ENCODE measurements at places on chromosomes 4 and X. TPM values are rescaled to one million over a fixed set of nuclear protein-coding genes. Genes with fewer than 3 reads are reported as not detected.
A peak's percentile ranks its signal among the peaks of the same experiment; 100 is the strongest.

DNA sequence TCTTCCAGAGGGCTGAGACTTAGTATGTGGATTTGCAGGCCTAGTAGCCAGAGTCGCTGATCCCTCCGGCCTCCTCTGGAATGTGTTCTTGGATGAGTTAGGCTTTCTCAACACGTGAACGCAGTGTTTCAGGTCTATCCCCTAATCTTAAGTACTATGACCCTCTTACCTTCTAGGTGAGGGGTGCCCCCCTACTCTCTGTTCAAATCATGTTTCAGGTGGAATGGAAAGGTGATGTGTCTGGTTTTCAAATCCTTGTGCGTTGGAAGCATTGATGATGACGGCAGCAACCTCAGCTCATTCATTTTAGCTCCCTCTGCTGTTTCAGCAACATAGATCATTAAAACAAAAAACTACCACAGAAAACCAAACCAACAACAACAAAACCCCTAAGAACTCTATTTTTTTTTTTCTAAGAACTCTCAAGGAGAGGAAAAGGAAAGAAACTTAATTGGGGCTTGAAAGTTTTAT is 56.4 kb downstream of the RWDD4 start:
- H3K27ac ChIP-seq, result no peak overlapping the region
- no peaks in the 10 kb centered on the region for H3K4me1 ChIP-seq
- H3K4me3 ChIP-seq, result no peak overlapping the region
- no peaks in the 10 kb centered on the region for H3K36me3 ChIP-seq

DNA sequence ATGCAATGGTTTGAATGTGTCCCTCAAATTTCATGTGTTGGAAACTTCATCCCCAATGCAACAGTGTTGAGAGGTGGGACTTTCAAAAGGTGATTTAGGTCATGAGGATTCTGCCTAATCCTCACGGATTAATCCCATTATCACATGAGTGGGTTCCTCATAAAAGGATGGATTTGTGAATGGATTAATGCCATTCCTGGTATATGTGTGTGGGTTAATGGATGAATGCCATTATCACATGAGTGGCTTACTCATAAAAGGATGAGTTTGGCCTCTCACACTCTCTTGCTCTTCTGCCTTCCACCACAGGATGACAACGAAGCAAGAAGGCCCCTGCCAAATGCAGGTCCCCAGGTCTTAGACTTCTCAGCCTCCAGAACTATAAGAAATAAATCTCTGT is 30.5 kb upstream of the NEUROG2 start:
- DNase-seq, result no peak
- no peak overlapping the region for H3K4me3 ChIP-seq
- H3K36me3 ChIP-seq, result no peaks in the 10 kb centered on the region
- no peaks in the 10 kb centered on the region for H3K27me3 ChIP-seq
- H3K4me1 ChIP-seq, result no peaks in the 10 kb centered on the region
- H3K27ac ChIP-seq, result no peak overlapping the region

DNA sequence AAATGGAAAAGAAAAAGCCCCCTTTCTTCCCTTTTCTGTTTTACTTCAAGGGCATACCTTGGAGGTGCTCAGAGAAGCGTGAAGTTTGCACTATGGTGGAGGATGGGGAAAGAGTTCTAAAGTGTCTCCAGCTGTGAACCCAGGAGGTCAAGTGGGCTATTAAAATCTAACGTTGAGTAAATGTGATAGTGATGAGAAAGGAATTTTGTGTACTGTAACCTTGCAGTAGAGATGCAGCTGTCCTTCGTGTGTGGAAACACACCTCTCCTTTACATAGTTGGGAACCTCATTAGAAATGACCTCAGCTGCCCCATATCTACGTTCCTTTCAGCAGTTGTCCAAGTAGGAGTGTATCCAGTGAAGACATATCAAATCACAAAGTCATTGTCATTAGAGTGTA is 26.5 kb downstream of the ADH5 start:
- peaks cover 30% of the 10 kb centered on the region for H3K36me3 ChIP-seq
- DNase-seq, result no peak
- no peak overlapping the region for H3K4me3 ChIP-seq
- no peaks in the 10 kb centered on the region for H3K4me1 ChIP-seq
- H3K27ac ChIP-seq, result no peak overlapping the region

TECRL gene
- total RNA-seq, result not detected

NPY1R gene
- 4.6 TPM for total RNA-seq

DNA sequence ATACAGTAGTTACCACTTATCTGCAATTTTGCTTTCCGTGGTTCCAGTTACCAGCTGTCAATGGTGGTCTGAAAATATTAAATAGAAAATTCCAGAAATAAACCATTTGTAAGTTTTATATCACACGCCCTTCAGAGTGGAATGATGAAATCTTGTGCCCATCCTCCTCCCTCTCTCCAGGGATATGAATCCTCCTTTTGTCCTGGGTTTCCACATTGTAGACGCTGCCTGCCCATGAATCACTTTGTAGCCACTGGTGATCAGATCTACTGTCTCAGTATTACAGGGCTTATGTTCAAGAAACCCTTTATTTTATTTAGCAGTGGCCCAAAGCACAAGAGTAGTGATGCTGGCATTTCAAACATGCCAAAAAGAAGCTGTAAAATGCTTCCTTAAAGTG is 198.6 kb downstream of the KCNIP4 start:
- DNase-seq, result no peak
- no peak overlapping the region for H3K4me3 ChIP-seq
- no peaks in the 10 kb centered on the region for H3K4me1 ChIP-seq
- H3K36me3 ChIP-seq, result no peaks in the 10 kb centered on the region
- no peaks in the 10 kb centered on the region for H3K27me3 ChIP-seq

HMGB3 gene
- total RNA-seq, result 19.5 TPM

NXF2 gene
- total RNA-seq, result not detected

NAP1L5 gene
- total RNA-seq, result 3.2 TPM

- no peak for DNase-seq
- H3K36me3 ChIP-seq, result no peaks in the 10 kb centered on the region
- peaks cover 6% of the 10 kb centered on the region for H3K27me3 ChIP-seq
- no peak overlapping the region for H3K27ac ChIP-seq
- peaks cover 9% of the 10 kb centered on the region for H3K4me1 ChIP-seq
These were observed 32.2 kb downstream of the RNF212 start for GRCh38 chr4:1080961-1081688.

- H3K4me3 ChIP-seq, result no peak overlapping the region
- H3K36me3 ChIP-seq, result peaks cover 43% of the 10 kb centered on the region
- DNase-seq, result peak; percentile 69
- H3K4me1 ChIP-seq, result peaks cover 5% of the 10 kb centered on the region
These were observed 15.9 kb downstream of the SH3TC1 start for GRCh38 chr4:8215001-8215427.

TMPRSS11E gene
- total RNA-seq, result not detected

DNA sequence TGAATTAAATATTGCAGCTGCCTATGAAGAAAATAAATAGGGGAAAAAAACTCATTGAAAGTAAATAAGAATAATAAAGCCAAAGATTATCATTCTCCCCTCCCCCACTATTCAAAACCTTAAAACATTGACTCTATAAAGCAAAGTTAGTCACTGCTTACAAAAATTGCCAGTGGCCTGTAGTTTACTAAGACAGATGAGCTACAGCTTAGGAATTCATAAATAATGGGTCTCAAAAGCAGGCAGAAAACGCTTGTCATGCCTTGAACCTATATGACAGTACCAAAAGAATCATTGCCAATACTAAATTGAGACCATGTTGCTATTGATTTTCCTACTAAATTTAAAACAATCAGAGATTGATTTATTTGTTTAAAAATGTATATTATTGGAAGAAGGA is 78.9 kb downstream of the SLC10A7 start:
- DNase-seq, result no peak
- H3K4me3 ChIP-seq, result no peak overlapping the region
- H3K4me1 ChIP-seq, result no peaks in the 10 kb centered on the region
- H3K27me3 ChIP-seq, result no peaks in the 10 kb centered on the region
- no peak overlapping the region for H3K27ac ChIP-seq
- no peaks in the 10 kb centered on the region for H3K36me3 ChIP-seq

GRCh38 chr4:183657564-183657963 is 1.4 kb downstream of the RWDD4 start:
- H3K27ac ChIP-seq, result no peak overlapping the region
- H3K36me3 ChIP-seq, result peaks cover 16% of the 10 kb centered on the region
- DNase-seq, result no peak
- no peaks in the 10 kb centered on the region for H3K27me3 ChIP-seq
- peaks cover 21% of the 10 kb centered on the region for H3K4me1 ChIP-seq

GRCh38 chr4:28675582-28675981 is 1814.9 kb downstream of the STIM2 start:
- no peaks in the 10 kb centered on the region for H3K4me1 ChIP-seq
- no peak overlapping the region for H3K4me3 ChIP-seq
- no peaks in the 10 kb centered on the region for H3K36me3 ChIP-seq
- H3K27me3 ChIP-seq, result no peaks in the 10 kb centered on the region
- H3K27ac ChIP-seq, result no peak overlapping the region
- no peak for DNase-seq

DNA sequence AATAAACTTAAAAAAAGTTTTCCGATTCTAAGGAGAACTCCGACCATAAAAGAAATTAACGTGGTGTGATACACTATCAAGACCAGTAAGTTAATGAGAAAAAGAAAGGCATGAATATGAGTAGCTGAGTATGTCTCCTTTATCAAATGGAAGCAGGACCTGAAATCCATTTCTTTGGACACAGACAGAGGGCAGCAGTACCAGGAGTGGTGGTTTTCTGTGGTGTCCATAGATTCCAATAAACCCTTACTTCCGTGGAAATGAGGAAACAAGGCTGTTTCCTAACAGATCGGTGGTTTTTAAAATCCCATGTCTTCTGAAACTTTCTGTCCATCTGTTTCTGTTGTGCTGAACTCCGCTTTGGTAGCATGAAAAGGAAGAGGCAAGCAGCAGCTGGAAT is 128.5 kb upstream of the TSPAN5 start:
- no peaks in the 10 kb centered on the region for H3K27me3 ChIP-seq
- H3K27ac ChIP-seq, result no peak overlapping the region
- no peaks in the 10 kb centered on the region for H3K36me3 ChIP-seq
- no peaks in the 10 kb centered on the region for H3K4me1 ChIP-seq
- H3K4me3 ChIP-seq, result no peak overlapping the region

GRCh38 chr4:150546286-150546685 is 35.7 kb upstream of the MAB21L2 start:
- H3K4me3 ChIP-seq, result no peak overlapping the region
- H3K27ac ChIP-seq, result no peak overlapping the region
- H3K27me3 ChIP-seq, result no peaks in the 10 kb centered on the region
- H3K4me1 ChIP-seq, result no peaks in the 10 kb centered on the region

HTR2C gene
- not detected for total RNA-seq

DNA sequence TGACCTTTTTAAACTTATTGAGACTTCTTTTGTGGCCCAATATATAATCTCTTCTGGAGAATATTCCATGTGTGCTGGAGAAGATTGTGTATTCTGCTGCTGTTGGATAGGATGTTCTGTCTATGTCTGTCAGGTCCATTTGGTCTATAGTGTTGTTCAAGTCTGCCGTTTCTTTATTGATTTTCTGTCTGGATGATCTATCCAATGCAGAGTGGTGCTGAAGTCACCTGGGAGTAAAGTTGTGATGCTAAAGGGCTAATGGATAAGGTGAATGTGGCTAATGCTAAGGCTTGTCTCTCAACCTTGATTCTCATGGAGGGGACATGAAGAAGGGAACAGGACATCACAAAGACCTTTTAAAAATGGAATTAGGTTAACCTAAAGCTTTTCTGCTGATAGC is 72.0 kb upstream of the AP1S2 start:
- H3K27ac ChIP-seq, result no peak overlapping the region
- H3K4me1 ChIP-seq, result no peaks in the 10 kb centered on the region
- no peaks in the 10 kb centered on the region for H3K36me3 ChIP-seq
- no peaks in the 10 kb centered on the region for H3K27me3 ChIP-seq

ZCCHC18 gene
- 1.6 TPM for total RNA-seq

- no peak overlapping the region for H3K4me3 ChIP-seq
- no peaks in the 10 kb centered on the region for H3K36me3 ChIP-seq
- H3K27ac ChIP-seq, result no peak overlapping the region
- no peak for DNase-seq
These were observed 1.4 kb upstream of the SERPINA7 start for GRCh38 chrX:106039920-106040319.

DNA sequence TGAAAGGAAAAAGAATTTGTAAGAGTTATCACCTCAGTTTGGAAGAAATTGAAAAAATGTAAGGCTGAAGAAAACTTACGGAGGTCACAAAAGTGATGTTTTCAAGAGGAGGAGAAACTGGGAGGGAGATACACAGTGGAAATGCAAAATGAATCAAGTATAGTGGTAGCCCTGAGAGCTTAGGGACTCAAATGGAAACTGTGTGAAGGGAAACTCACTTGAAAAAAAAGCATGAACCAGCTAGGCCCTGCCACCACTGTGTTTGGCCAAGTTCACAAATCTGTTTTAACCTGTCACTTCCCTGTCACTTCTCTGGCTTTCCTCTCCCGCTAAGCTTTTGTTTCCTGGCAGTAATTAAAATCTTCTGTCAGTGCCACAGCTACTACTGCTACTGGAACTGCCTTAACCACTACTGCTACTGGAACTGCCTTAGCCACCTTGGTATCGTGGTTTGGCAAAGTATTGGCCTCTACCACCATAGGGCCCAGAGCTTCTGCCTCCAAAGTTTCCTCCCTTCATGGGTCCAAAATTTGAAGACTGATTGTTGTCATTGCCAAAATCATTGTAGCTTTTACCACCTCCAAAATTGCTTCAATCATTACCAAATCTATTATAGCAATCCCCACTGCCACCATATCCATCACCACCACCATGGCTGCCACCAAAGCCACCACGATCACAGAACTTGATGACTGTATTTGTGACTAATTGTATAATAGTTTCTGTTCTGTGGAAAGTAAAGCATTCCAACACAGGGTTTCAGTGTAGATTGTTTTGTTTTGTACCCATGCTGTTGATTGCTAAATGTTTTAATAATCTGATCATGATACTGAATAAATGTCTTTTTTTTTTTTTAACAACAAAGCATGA is 41.5 kb downstream of the SMARCA5 start:
- no peaks in the 10 kb centered on the region for H3K4me1 ChIP-seq
- no peak for DNase-seq
- peaks cover 54% of the 10 kb centered on the region for H3K36me3 ChIP-seq

- H3K4me1 ChIP-seq, result no peaks in the 10 kb centered on the region
- no peak overlapping the region for H3K4me3 ChIP-seq
- no peak for DNase-seq
- peaks cover 5% of the 10 kb centered on the region for H3K36me3 ChIP-seq
- no peaks in the 10 kb centered on the region for H3K27me3 ChIP-seq
These were observed 5.4 kb downstream of the LAGE3 start for GRCh38 chrX:154473683-154474082.

- H3K4me3 ChIP-seq, result no peak overlapping the region
- peaks cover 3% of the 10 kb centered on the region for H3K4me1 ChIP-seq
- H3K27me3 ChIP-seq, result no peaks in the 10 kb centered on the region
- DNase-seq, result no peak
These were observed 271.8 kb upstream of the TENM3 start for GRCh38 chr4:181971411-181971810.
